CD4-positive, alpha-beta T cell treated with Interleukin-6 for 4 hours (primary cell): ENCODE measurements at places on chromosomes 2 and 18.
A peak's percentile ranks its signal among the peaks of the same experiment; 100 is the strongest.

GRCh38 chr18:39485696-39486095, 1920.1 kb upstream of the CELF4 start:
- no peak for DNase-seq

GRCh38 chr2:144479659-144480058, 40.3 kb downstream of the ZEB2 start:
- no peak for DNase-seq

DNA sequence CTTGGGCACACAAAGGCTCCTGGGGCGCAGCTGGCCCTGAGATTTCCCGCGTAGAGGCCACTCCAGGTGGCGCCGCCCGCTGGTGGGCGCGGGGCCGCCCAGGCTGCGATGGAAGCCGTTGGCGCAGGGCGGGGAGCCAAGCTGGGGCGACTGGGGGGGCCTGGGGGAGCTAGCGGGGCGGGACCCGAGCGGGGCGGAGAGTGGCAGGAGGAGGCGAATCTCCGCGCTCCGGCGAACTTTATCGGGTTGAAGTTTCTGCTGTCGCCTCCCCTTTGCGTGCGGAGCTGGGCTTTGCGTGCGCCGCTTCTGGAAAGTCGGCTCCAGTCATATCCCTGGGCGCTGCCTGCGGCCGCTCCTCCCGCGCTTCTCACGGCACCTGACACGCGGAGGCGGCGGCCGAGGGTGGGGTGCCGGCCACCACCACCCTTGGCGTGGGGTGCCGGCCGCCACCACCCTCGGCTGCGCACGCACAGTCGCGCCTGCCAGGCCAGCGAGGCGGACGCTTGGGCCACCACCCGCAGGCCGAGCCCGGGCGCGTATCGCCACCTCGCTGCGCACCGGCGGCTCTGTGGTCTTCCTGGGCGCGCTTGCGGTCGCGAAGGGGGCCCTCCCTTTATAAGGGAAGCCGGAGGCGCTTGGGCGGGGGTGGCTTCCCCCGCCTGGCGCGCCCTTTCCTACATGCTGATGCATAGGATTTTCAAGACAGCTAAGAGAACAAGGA, 919 bp upstream of the CYP1B1 start:
- DNase-seq = peak; percentile 10

DNA sequence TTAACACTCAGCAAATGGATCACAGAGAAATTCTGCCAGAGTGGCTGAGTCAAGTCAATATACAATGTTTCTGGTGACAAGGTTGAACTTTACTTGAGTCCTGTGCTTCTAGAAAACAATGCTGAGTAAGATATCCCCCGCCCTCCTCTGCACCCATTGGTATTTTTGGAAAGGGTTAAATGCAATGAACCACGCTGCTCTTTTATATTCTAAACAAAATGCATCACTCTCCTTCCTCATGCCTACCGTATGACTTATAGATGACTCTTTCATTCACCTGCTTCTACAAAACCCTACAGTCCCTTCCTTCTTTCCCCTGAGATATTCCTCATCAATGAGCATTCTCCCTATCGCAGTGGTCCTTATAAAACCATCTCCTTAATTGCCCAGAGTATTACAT, 168.8 kb downstream of the TXNL1 start:
- no peak for DNase-seq

DNA sequence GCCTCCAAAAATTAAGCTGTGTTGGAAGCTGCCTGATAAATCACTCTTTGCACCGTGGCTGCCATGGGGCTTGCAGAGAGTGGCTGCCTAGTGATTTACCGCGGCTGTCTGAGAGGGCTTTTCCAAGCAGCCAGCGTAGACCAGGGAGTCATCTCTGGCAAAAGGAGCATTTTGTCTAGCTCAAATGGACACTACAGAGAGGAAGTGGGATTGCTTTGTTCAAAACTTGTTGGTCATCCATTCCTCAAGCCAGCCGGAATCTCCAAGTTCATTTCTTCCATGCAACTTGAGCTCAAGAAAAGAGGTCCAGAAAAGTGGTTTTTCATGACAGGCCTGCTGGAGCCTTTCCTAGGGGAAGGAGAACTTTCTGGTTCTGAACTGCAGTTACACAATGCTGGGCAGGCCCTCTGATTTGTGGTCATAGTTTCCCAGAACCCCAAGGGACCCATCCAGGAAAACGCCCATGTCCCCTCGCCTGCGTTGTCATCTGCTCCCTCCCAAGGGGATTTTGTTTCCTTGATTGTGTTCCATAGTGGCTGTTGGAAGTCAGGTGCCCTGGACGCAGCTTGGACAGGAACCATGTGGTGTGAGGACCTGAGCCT, 108.1 kb downstream of the TRIB2 start:
- DNase-seq = no peak

- DNase-seq = peak; percentile 64
Observed at GRCh38 chr2:111897924-111898702, at the start of gene MERTK. Gene MERTK (plus strand): TSS chr2:111898607. CDS start chr2:111898736, 129 bp downstream.

DNA sequence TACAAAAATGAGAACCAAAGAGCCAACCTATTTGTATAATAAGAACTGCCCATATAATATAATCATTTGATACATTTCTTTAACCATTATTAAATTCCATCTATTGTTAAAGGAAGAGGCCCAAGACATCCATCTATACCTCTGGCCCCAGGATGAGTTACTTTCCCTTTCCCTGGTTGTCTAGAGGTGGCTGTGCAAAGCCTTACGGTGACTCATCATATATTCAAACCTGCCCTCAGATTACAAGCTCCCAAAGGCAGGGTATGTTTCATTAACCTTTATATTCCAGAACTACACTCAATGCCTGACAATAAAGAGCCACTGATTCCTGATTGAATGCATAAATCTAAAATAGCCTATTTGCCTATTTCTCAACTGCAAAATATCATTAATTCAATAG, 105.8 kb upstream of the PID1 start:
- no peak for DNase-seq

DNA sequence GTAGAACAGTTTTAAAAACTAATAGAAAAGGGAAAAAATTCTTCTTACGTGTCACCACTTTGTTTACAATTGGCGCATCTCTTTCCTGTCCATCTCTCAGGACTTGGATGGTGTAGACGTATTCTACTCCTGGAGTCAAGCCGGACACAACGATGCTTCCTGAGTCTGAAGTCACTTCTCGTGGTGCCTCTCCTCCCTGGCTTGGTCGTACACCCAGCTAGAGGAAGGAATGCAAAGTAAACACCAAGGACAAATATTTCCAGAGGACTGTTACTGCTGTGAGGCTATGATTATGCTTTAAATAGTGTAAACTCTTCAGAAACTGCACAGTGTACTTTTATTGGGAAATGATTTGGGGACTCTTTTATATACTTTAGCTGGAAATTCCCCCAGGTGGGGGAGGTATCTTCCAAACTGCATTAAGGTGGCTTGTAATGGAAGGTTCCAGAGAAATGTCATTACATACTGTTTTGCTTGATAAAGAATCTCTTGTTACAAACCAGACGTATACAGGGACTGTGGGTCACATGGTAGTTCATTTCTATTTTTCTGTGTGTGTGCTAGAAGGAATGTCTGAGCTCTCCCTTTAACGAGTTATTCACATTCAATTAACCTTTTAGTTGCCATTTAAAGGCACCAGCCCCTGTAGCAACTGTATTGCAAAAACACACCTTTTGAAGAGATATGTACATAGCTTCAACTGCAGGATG, 38.1 kb downstream of the FN1 start:
- no peak for DNase-seq

- no peak for DNase-seq
Observed at GRCh38 chr2:182048088-182048487, 62.4 kb downstream of the PPP1R1C start.

DNA sequence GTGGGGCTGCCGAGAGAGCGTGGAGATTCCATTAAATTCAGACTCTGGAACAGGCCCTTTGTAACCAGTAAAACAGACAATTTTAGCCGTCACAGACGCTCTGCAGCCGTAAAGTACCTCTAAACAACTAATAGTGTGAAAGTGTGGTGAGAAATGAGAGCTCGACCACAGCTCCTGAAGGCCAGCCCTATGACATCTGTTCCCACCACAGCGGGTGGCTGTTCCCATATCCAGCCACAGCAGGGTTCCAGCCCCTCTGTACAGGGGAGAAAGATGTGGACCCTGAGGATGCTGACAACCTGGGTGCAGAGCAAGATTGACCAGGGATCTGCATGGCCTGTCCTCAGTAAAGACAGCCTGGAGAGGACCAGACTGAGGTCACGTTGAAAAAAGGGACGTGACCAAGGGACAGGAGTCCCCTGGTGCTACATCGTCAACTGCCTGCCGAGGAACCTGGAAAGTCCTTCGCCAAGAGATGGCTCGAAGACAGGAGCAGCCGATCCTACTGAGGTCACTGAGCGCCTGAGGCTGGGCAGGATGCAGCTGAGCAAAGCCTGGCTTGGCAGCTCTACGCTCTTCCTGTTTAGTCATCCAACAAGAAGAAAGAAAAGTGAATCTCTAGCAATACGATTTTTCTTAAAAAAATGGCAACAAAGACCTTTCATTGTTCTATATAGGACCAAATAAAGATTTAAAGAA, 831.7 kb downstream of the RNF144A start:
- peak; percentile 24 for DNase-seq

DNA sequence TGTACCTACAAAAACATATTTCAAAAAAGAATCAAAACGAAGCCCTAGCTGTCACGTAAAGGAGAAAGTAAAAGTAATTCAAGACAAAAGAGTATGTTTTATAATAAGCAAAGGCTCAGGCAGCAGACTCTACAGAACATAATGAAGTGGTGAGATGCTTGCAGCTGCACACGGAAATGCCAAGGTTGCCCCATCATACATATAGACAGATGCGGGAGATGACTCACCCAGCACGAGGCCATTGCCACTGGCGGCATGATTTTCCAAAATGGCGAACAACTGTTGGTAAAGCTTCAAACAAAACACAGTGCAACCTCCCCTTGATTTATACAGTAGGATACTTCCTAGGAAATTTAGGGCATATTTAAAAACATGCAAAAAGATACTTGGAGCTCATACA, 26.0 kb upstream of the C1QL2 start:
- no peak for DNase-seq

DNA sequence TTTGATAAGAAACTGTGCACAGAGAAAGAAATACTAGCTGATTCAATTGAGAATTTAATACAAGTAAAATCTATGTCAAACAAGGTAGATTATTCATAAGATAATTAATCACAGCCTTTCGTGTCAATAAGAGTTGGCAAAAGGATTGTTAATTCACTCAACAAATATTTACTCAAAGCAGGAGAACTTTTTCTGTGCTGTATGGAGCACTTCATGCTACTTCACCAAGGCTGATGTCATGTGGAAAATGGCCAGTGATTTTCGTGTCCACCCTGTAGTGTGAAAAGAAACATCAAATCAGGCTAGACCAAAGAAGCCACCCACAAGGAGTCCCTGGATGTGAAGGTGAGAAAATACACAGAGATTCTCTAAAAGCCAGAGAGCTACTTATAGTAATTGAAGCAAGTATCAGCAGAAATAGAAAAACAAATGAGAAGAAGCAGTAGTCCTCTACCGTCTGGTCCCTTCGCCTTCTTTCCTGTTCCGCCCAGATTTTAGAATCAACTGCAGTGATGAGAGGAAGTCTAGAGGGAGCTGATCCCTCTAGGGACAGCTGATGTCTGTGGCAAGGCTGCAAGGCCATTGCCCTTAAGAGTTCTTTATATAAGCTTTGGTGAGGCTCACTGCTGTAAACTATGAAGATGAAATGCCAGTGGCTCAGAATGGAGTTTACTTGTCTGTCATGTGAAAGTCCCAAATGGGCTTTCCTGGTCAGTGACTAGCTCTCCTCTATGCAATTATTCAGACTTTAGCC, 201.3 kb upstream of the APCDD1 start:
- DNase-seq = no peak

DNA sequence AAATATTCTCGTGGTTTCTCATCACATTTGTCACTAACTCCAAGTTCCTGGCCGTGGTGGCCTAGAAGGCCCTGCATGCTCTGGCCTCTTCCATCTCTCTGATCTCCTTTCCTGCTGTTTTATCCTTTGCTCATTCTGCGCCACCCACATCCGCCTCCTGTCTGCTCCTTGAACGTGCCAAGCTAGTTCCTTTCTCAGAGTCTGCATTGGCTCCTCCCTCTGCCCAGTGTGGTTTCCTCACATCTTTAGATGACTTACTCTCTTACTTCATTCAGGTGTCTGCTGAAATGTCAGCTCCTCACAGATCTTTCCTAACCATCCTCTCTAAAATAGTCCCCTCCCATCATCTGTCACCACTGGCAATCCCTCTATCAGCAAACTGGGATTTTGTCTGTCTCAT, 158.6 kb upstream of the RBMS1 start:
- peak; percentile 82 for DNase-seq
